ENCODE measurements at places on chromosomes 3 and 15.
A peak's percentile ranks its signal among the peaks of the same experiment; 100 is the strongest.

DNA sequence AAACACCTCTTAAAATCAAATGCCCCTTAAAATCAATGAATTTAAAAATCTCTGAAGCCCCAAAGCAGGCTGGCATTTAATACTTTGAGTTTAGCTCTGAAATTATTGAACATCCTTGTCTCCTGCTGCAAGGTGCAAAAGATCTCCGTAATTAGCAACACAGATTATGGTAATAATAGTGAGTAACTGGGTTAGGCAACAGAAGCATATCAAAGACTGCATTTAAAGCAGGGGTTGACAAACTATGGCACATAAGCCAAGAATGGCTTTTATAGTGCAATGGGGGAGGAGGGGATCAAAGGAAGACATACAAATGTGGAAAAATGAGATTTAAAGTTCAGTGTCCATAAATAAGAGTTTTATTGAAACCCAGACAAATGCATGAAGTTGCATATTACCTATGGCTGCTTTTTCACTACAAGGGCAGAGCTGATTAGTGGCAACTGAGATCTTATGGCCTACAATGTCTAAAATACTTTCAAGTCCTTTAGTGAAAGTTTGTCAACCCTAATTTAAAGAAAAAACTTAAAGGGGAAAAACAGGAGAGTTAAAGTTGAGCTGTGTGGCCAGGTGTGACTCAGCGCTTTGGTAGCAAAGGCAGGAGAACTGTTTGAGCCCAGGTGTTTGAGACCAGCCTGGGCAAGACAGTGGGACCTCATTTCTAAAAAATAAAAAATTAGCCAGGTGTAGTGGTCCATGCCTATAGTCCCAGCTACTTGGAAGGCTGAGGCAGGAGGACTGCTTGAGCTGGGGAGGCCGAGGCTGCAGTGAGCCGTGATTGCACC is 157.6 kb downstream of the TBL1XR1 start:
- DNase-seq = no peak

- no peak for DNase-seq
Observed at GRCh38 chr15:79970181-79970580, 815 bp downstream of the BCL2A1 start.

DNA sequence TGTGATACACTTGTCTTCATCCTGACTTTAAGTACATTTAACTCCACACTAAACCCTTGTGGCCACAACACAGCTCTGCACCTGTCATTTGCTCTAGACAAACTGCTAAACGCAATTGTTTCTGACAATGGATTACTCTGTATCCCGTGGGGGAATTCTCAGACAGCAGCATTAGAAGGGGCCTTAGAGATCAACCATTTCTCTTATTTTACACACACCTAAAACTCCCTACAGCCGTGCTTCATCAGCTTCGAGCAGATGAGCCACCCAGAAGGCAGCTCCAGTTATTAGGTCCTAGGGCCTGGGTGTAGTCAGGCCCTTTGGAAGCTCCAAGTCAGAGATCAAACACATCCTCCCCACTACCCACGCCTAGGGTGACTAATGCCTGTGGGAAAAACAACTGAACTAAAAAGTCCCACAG is 1.3 kb upstream of the IL12A start:
- DNase-seq = peak; percentile 13

GRCh38 chr3:36373084-36373483 is 7.2 kb upstream of the STAC start:
- DNase-seq = no peak

DNA sequence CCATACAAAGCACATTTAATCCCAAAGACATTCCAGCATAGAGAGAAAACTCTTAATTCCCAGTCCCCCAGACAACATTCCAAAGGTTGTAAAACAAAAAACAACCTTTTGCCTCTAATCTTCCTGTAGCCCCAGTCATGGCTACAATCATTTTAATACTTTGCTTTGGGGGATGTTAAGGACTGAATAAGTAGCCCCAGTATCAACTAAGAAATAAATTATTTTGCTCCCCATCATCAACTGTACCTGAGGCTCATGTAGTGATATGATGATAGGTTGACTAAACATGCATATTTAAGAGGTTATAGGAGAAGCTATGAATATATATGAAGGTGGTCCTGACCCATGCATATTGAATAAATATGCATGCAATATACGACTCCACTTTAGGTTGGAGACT is 40.6 kb downstream of the PRR20G start:
- no peak for DNase-seq

GRCh38 chr3:12487786-12488185 is 3.5 kb downstream of the TSEN2 start:
- DNase-seq = no peak

- DNase-seq = no peak
Observed at GRCh38 chr3:76487446-76487845, 552.5 kb upstream of the ROBO2 start.

DNA sequence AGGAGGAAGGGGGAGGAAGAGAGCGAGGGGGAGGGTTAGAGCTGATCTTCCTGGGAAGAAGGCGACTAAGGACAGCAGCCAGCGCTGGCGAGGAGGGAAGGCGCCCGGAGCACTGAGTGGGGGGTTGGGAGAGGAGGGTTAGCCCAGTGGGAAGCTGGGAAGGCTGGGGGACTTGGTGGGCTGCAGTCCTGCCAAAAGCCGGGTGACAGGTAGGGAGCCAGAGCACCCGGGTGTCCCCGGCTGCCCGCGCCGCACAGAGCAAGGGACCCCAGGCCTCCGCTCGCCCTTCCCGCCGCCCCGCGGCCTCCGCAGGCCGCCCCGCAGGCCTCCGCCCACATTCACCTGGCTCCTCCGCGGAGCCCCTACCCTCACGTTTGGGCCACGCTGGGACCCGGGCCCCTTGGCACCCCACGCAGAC is 448 bp downstream of the SLC12A8 start:
- no peak for DNase-seq

DNA sequence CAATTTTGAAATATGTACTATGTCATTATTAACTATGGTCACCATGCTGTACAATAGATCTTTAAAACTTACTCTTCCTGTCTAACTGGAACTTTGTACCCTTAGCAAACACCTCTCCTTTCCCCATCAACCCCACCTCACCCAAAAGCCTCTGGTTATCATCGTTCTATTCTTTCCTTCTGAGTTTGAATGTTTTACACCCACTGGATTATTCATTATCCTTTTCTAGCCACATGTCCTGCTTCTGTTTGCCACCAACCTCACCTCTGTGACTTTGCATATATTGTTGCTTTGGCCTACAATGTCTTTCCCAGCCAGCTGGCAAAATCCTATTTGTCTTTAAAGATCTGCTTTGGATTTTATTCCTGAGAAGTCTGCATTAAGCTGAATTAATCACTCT is 102.6 kb upstream of the TSPAN3 start:
- DNase-seq = no peak

- DNase-seq = no peak
Observed at GRCh38 chr15:85094685-85095084, 113.0 kb downstream of the PDE8A start.

- no peak for DNase-seq
Observed at GRCh38 chr15:41994171-41994650, 21.9 kb upstream of the EHD4 start.

DNA sequence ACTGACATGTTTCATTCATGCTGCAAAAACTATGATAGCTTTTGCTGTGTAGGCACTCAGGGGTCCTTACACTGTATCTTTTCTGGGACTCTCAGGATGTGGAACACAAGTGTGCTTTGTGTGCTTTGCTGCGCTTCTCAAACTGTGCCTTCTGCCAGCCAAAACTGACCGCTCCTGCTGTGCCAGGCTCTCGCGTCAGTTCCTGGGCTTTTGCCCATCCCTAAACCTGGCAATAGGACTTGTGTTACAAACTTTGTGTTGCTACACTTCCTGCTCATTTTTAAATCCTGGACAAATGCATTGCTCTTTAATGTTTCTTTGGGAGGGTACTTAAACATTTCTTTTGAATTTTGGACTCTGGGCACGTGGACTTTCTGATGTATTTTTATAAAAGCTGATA is 60.3 kb downstream of the DIPK2A start:
- DNase-seq = no peak

DNA sequence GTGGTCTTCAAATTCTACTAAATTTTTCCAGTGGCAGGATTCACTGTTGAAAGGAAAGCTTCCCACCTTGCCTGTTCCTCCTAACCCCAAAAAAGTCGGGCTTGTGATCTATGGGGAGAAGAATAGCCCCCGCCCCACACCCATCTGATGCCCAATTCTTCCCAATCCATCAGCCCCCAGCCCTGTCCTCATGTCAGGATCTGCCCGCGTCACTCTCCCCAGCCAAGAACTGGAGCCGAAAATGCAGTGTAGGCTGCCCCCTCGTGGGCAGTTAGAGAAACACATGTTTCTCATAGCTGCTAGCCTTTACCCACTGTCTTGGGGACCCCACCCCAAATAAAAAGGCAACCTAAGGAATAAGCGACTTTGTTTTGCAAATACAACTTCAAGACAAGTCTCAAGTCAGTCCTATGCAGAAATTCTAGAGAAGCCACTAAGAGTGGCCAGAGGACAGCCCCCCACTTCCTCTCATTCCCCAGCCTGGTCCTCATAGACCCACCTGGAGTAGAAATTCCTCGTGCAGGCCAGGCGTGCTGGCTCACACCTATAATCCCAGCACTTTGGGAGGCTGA is 13.0 kb upstream of the CSK start:
- peak; percentile 74 for DNase-seq

- no peak for DNase-seq
Observed at GRCh38 chr15:35851491-35851890, 305.5 kb upstream of the DPH6 start.

DNA sequence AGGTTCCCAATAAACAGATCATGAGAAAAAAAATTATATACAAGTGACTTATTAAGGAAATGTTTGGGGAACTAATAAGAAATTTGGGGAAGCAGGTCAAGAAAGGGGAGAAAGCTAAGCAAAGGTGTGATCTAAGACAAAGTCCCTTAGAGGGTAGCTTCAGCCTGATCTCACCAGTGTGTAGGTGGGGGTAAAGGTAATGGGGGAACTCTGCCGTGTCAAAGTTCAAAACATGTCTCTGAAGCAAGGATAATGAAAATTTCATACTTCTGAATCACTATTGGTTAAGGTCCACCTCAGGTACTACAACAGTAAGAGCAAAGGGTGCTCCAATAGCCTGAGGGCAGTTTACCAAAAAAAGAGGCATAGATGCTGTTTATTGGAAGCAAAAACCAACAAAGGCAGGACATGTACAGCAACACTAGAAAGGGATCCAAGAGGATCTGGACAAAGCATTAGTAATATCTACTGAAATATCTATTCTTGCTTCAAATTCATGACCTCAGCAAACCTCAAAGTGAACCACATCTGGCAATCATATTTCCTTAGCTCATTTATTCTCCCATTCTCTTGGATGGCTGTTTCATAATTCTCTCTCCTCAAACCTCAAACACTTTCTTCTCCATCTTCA is 6.9 kb downstream of the ACAD11 start:
- DNase-seq = no peak

DNA sequence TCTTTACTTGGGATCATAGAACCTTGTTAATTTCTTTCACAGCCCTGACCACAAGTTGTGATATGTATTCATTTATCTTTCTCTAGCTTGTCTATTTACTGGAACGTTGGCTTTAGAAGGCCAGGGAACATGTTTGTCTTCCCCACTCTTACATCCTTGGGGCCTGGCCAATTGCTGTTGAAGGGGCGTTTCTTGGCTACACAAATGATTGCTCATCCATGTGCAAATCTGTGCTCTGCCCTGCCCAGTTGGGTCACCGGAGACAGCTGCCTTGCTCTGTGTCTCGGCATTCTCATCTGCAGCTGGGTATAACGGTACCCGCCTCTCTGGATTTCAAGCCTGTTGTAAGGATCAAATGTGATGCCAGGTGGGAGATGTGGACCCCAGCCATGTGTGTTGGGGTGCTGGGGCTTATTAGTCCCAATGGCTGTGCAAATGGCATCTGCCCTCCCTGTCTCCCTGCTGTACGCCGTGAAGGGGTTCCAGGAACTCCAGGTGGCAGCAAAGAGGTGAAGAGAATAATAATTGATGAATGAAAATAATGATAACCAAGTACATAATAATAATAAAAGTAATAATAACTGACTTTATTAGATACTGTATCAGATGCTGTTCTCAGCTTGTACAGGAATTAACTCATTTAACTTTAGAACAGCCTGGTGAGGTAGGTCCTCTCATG is 24.0 kb upstream of the TLE3 start:
- no peak for DNase-seq

GRCh38 chr15:74240002-74240568 is 4.0 kb downstream of the CCDC33 start:
- no peak for DNase-seq

DNA sequence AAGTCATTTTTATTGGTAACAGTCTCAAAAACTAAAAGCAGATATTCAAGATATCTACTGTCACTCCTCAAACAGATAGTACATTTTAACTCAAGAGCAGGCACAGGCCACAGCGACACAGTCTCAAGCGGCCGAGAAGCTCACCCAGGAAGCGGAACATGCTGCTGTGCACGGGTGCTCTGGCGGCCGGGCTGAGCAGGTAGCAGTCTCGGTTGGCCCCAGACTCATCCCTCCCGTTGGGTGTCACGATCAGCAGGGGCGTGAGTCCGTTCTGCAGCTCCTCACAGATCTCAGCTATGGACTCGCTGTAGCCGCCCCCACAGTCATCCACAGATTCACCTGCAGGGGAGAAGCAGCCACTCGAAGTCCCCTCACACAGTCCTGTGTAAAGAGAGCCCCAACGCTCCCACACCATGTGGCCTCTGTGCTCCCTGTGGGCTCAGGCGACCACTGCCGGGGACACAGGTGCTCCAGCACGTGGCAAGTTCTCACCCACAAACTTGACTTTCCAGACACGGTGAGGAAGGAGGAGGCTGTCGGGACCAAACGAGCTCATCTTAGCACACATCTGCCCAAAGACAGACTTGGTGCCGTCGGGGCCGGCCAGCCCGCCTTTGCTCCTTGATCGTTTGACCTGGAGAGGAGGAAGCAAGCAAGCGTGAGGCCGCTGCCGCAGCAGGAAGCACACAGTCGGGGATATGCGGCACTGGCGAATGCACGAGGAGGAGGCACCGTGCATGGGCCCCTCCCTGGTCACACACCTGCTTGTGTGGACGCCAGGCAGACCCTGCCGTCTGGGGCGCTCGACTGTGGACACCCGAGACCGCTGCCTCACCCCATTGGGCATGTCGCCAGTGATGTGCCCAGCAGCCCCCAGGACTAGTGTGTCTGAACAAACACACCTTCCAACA is 17.7 kb upstream of the OCA2 start:
- DNase-seq = no peak

- DNase-seq = no peak
Observed at GRCh38 chr3:70738291-70738681, 425.8 kb upstream of the MDFIC2 start.

DNA sequence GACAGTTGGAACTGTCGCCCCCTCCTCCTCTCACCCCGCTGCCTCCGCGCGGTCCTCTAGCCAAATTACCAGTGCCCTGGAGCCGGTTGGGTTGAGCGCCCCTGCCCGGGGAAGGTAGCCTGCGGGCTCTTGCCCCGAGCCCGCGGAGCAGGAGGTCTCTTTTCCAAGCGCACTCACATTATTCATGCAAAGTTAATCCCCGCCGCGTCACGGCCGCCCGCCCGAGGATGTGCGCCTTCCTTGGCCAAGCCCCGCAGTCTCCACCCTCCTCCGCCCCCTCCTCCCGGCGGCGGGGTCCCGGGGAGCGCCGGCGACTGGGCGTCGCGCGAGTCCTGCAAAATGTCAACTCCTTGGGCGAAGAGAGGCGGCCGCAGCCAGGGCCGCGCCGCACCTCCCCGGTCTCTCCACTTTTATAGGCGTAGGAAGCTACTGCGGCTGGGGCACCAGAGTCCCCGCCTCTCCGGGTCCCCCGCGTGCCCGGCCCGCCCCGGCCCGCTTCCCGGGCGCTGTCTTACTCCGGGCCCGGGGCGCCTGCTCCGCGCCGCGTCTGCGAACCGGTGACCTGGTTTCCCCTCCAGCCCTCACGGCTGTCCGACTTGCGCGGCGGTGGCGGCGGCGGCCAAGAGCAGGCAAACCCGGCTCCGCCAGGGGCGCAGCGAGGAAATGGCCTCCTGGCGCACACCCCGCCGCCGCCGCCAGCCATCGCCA is at the start of gene THRB:
Gene THRB (minus strand): TSS at position 233 of the 708 bp plus-strand sequence.
- peak; percentile 20 for DNase-seq

Data from activated CD4-positive, alpha-beta T cell treated with anti-CD3 and anti-CD28 coated beads for 48 hours (primary cell).